ENCODE measurements at places on chromosomes 1 and 21.
A peak's percentile ranks its signal among the peaks of the same experiment; 100 is the strongest.

GRCh38 chr1:19765623-19766022 lies 34.1 kb downstream of the TMCO4 start:
- DNase-seq, result no peak

DNA sequence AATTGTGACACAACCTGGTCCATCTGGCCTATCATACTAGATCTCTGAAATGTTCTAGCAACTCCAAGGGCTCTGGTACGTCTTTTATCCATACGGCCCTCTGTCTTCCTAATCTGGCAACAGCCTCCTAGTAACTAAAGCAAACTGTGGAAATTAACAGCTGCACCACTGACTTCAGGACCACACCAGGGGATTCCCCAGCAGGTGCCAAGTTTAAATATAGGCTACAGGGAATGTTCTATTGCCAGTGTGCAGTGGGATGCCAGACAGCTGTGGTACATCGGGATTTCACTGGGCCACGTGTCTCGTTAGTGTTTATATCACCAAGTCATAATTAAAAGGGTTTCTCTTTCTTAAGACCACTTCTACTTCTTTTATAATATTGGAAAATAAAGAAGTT lies 94.3 kb downstream of the RGS2 start:
- no peak for DNase-seq

DNA sequence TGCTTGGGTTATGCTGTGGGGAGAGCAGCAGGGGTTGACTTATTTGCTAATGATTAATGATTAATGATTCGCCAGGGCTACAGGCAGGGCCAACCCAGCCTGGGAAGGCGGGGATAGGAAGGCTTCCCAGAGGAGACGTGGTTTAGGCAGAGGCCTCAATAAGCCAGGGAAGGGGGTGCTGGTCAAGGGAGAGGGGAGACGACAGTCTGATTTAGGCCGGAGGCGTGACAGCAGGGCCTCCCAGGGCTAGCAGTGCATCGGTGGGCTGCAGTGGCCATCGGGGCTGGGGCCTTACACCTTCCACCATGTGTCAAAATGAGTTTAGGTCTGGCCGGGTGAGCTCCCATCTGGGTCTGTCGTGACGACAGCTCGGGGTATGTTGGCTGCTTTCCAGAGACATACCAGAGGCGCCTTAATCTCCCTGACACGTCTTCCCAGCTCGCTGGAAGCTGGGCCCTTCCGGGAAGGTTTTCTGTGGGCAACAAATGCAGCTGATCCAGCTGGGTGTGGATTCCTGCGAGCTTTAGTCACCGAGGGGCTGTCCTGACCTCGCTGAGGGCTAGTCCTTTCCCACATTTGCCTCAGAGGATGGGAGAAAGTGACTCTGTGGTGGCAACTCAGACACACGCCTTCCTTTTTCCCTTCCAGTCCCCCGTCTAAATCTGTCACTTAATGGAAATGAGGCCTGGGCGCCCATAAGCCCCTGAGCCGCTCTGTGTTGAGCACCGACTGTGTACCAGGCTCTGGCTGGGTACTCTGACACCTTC lies 3.7 kb upstream of the SLC1A7 start:
- DNase-seq, result peak; percentile 67

DNA sequence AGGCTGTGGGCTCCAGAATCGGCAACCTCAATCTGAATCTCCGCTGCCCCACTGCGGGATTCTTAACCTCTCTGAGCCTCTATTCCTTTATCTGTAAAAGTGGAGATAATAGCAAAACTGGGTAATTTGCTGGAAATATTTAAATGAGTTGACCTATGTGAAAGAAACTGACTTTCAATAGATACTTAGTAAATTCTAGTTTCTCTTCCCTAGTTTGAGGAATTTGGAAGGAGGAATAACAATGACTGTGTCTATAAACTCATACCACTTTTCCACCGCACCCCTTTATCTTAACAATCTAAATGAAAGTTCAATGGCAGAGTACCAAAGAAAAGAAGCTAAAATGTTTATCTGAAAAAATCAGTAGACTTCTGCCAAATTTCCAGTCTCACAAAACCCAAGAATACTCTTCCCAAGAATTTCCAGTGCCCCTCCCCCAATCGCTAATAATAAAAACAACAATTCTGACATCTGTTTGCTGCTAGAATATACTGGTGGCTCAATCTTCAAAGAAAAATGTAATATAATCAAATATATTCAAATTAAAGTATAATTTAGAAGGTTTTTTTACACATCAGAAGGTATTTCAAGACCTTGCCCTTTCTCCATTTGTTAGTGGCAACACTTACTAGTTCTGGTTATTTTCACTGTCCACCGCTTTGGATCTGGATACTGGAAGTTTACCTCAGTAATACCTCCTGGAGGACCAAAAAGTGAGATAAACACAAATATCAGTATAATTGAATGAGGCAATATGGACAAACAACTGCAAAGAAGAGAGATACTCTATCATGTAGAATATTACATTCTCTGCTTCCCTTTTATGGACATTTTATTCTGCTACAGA lies 171.2 kb downstream of the LTN1 start:
- DNase-seq, result no peak

GRCh38 chr21:26679284-26679683 lies 106.2 kb upstream of the CYYR1 start:
- no peak for DNase-seq
